ENCODE measurements at places on chromosomes 4 and X.

DNA sequence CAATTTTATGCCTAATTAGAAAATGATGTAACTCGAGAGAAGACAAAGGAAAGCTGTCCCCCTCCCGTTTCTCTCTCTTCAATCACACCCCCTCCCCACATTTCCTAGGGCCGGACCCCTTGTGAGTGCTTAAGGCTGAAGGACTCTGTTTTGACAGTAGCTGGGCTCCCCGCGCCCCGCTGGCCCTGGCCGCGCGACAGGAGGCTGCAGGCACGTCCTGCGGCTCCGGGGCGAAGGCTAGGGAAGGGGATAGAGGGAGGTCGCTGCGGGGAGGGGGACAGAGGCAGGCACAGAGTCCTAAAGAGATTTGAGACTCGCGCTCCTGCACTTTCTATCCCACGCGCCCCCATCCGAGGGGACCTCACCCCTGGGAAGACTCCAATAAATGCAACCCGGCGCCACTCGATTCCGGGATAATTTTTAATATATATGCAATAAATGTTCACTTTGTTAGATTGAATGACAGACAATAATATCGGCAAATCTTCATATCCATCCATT, 56.2 kb upstream of the TMEM33 start:
- no peak for DNase-seq

DNA sequence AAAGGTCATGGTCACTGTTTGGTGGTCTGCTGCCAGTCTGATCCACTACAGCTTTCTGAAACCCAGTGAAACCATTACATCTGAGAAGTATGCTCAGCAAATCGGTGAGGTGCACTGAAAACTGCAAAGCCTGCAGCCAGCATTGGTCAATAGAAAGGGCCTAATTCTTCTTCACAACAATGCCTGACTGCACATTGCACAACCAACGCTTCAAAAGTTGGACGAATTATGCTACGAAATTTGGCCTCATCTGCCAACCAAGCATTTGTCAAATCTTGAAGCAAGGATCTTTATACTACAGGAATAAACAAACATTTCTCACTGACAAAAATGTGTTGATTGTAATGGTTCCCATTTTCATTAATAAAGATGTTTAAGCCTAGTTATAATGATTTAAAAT, 90.4 kb downstream of the EIF4E start:
- DNase-seq, result no peak

DNA sequence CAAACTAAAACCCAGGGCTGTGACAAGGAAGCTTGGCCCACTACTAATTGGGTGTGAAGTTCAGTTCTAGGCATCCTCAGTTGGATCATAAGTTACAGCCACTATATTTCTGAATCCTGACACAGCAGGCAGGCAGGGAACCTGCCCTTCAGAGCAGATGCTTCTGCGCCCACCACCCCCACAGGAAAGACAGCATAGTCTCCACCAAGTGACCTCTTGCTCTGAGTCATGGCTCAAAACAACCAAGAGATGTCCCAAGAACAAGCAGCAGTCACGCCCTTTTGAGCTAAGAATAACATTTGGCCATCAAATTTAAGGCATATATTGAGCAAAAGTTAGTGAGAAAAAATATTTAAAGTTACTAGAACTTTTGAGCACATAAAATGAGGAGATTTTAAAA, 170.7 kb upstream of the SMARCAD1 start:
- DNase-seq, result no peak

GRCh38 chrX:14698790-14699189, 169.5 kb downstream of the GLRA2 start:
- no peak for DNase-seq

DNA sequence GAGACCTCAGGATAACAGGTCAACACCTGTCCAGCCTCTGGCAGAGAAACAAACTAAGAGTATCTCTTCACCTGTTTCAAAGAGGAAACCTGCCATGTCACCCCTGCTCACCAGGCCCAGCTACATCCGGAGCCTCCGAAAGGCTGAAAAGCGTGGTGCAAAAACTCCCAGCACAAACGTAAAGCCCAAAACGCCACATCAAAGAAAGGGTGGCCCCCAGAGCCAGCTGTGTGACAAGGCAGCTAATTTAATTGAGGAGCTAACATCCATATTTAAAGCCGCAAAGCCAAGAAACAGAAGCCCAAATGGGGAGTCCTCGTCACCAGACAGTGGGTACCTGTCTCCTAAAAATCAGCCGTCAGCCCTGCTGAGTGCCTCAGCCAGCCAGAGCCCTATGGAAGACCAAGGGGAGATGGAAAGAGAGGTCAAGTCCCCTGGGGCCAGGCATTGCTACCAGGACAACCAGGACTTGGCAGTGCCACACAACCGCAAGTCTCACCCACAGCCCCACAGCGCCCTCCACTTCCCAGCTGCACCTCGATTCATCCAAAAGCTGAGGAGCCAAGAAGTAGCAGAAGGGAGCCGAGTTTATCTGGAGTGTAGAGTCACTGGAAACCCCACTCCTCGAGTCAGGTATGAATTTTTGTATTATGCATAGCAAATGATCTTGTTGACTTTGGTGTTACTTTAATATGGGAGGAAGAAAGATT, 15.1 kb downstream of the PALLD start:
- DNase-seq, result no peak

GRCh38 chr4:56646341-56646740, 34.8 kb downstream of the HOPX start:
- DNase-seq, result no peak

DNA sequence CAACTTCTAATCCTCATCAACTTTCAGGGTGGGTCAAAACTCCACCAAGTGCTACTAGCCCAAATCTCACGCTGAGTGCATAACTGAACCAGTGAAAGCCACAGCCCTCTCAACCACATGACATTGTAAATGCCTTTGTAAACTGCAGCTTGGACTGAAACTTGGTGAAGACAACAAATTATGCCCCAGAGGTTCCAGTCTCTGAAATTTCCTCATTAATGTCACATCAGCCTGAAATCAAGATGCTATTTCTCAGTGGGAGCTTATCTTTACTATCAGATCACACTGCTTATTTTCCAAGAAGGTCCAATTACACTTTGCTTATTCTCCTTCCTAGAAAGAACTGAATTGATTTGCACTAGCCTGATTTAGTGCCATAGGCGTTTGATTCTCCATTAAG, 46.6 kb downstream of the SOWAHB start:
- no peak for DNase-seq

- DNase-seq, result no peak
Observed at GRCh38 chr4:2977211-2978088, 14.1 kb downstream of the GRK4 start.
